ENCODE measurements at places on chromosomes 13 and 19. TPM values are rescaled to one million over a fixed set of nuclear protein-coding genes. Genes with fewer than 3 reads are reported as not detected.

Gene PSG1
- not detected for total RNA-seq

Gene NXNL1
- 3.6 TPM for total RNA-seq

Gene CCDC122
- total RNA-seq, result 3.0 TPM

Gene PGLYRP2
- total RNA-seq, result not detected

All from camera-type eye (tissue), 1 donor.